Uterine smooth muscle cell (primary cell): ENCODE measurements at places on chromosomes 13 and 19. TPM values are rescaled to one million over a fixed set of nuclear protein-coding genes. Genes with fewer than 3 reads are reported as not detected.

The ZNF675 gene
- 5.0 and 6.3 TPM in 2 replicates for total RNA-seq

The ZNF546 gene
- 5.4 and 8.2 TPM in 2 replicates for total RNA-seq

The KIR3DL2 gene
- not detected in 2 replicates for total RNA-seq

The LAIR1 gene
- total RNA-seq = not detected in 2 replicates

The MAST3 gene
- total RNA-seq = 1.2 and 2.7 TPM in 2 replicates

The CGB5 gene
- not detected in 2 replicates for total RNA-seq

The SPRED3 gene
- total RNA-seq = 2.4 TPM in 2 replicates

The ZNF69 gene
- 2.9 and 4.6 TPM in 2 replicates for total RNA-seq

The CNN1 gene
- total RNA-seq = 20.4 and 37.0 TPM in 2 replicates

The PROZ gene
- not detected in 2 replicates for total RNA-seq

The PGLYRP1 gene
- not detected in 2 replicates for total RNA-seq

The QPCTL gene
- total RNA-seq = 15.6 and 24.7 TPM in 2 replicates

The ZNF418 gene
- total RNA-seq = 6.5 and 8.4 TPM in 2 replicates

The KLK2 gene
- total RNA-seq = 0.22 TPM in 1 of 2 replicates, not detected in the other

The PSG6 gene
- total RNA-seq = 0.11 TPM in 1 of 2 replicates, not detected in the other

The KIRREL2 gene
- total RNA-seq = not detected in 2 replicates

The ZNF431 gene
- total RNA-seq = 2.4 and 3.3 TPM in 2 replicates

The FCER2 gene
- not detected in 2 replicates for total RNA-seq

The C19orf81 gene
- 0.22 TPM in 1 of 2 replicates, not detected in the other for total RNA-seq

The IZUMO2 gene
- total RNA-seq = not detected in 2 replicates

The SYNGR4 gene
- not detected in 2 replicates for total RNA-seq

The PCDH17 gene
- not detected in 2 replicates for total RNA-seq

The ZNF878 gene
- total RNA-seq = 0.33 TPM in 1 of 2 replicates, not detected in the other

The TJP3 gene
- total RNA-seq = under 0.01 and 0.12 TPM in 2 replicates

The KLF12 gene
- total RNA-seq = 9.7 and 11.5 TPM in 2 replicates

The DIAPH3 gene
- total RNA-seq = 9.6 and 27.7 TPM in 2 replicates

The JSRP1 gene
- not detected in 2 replicates for total RNA-seq

The R3HDM4 gene
- 15.4 and 20.9 TPM in 2 replicates for total RNA-seq

The PSG11 gene
- 0.11 TPM in 1 of 2 replicates, not detected in the other for total RNA-seq

The ZNF417 gene
- total RNA-seq = 17.3 and 25.7 TPM in 2 replicates

The CCDC70 gene
- not detected in 2 replicates for total RNA-seq

The LRG1 gene
- total RNA-seq = not detected in 2 replicates

The ZNF850 gene
- 2.9 and 3.1 TPM in 2 replicates for total RNA-seq

The TRIP10 gene
- total RNA-seq = 39.1 and 41.6 TPM in 2 replicates

The ZNF728 gene
- total RNA-seq = 0.12 TPM in 1 of 2 replicates, not detected in the other

The FUT1 gene
- 0.33 and 1.1 TPM in 2 replicates for total RNA-seq

The ZNF181 gene
- 16.0 and 18.2 TPM in 2 replicates for total RNA-seq

The ATP8B3 gene
- 1.9 and 2.7 TPM in 2 replicates for total RNA-seq

The PLIN5 gene
- total RNA-seq = not detected in 2 replicates

The ZNF491 gene
- total RNA-seq = 2.1 and 3.4 TPM in 2 replicates

The NLRP11 gene
- total RNA-seq = not detected in 2 replicates

The CLEC4M gene
- not detected in 2 replicates for total RNA-seq

The ZNF441 gene
- 13.0 and 16.4 TPM in 2 replicates for total RNA-seq

The LILRA6 gene
- total RNA-seq = not detected in 2 replicates

The GRIN2D gene
- total RNA-seq = 0.25 and 0.33 TPM in 2 replicates

The FCAR gene
- total RNA-seq = not detected in 2 replicates

The PDE4C gene
- under 0.01 and 0.44 TPM in 2 replicates for total RNA-seq

The CEACAM19 gene
- 0.33 and 1.7 TPM in 2 replicates for total RNA-seq

The ZNF414 gene
- 4.0 and 5.2 TPM in 2 replicates for total RNA-seq

The KBTBD7 gene
- 3.6 and 3.7 TPM in 2 replicates for total RNA-seq

The KIR2DL4 gene
- not detected in 2 replicates for total RNA-seq

The ADGRE3 gene
- under 0.01 TPM in 1 of 2 replicates, not detected in the other for total RNA-seq

The CYP4F8 gene
- under 0.01 TPM in 1 of 2 replicates, not detected in the other for total RNA-seq

The MEDAG gene
- total RNA-seq = 1.1 and 3.5 TPM in 2 replicates

The PLIN3 gene
- total RNA-seq = 299 and 426 TPM in 2 replicates
